ENCODE measurements at places on chromosomes 11 and 22. TPM values are rescaled to one million over a fixed set of nuclear protein-coding genes. Genes with fewer than 3 reads are reported as not detected.

Gene MAPK11
- 3.0 TPM for total RNA-seq

Gene MYRF
- total RNA-seq: 0.18 TPM

Gene FAM180B
- total RNA-seq: not detected

Gene NECTIN1
- total RNA-seq: 7.8 TPM

Gene AIFM3
- total RNA-seq: 0.45 TPM

Gene RTN3
- total RNA-seq: 151 TPM

Gene PHOX2A
- not detected for total RNA-seq

Gene TBX1
- total RNA-seq: 2.8 TPM

Gene PLAAT5
- 0.18 TPM for total RNA-seq

Gene C11orf86
- total RNA-seq: not detected

Gene TMEM191C
- total RNA-seq: 0.08 TPM

Gene SLC29A2
- total RNA-seq: 0.36 TPM

Gene DUSP8
- not detected for total RNA-seq

Gene SMC1B
- total RNA-seq: 0.09 TPM

Gene SLC17A6
- not detected for total RNA-seq

Gene XBP1
- total RNA-seq: 111 TPM

Gene KCNJ5
- not detected for total RNA-seq

Gene FREY1
- 1.6 TPM for total RNA-seq

Gene GAL3ST1
- total RNA-seq: not detected

Gene CNGA4
- not detected for total RNA-seq

Gene INS
- not detected for total RNA-seq

Gene ENTHD1
- total RNA-seq: not detected

Gene DEFB131B
- total RNA-seq: not detected

Gene ATL3
- total RNA-seq: 320 TPM

Gene GLB1L2
- not detected for total RNA-seq

Gene HTATIP2
- 27.9 TPM for total RNA-seq

Gene PRG3
- not detected for total RNA-seq

Gene SREBF2
- total RNA-seq: 52.8 TPM

Gene OR52I2
- total RNA-seq: not detected

Gene OR52I1
- not detected for total RNA-seq

Gene GUCY1A2
- total RNA-seq: 1.1 TPM

Gene MYBPC3
- not detected for total RNA-seq

Gene F2
- total RNA-seq: not detected

Gene OR6M1
- total RNA-seq: not detected

Gene DNAJB7
- total RNA-seq: not detected

Gene KIF18A
- total RNA-seq: 0.82 TPM

Gene TTC17
- 76.9 TPM for total RNA-seq

Gene BCO2
- total RNA-seq: 1.5 TPM

Gene HTR3B
- total RNA-seq: not detected

Gene OR51B5
- total RNA-seq: not detected

Gene TMEM45B
- total RNA-seq: not detected

Gene CDC42BPG
- 0.08 TPM for total RNA-seq

Gene GGTLC3
- not detected for total RNA-seq

Gene C11orf87
- total RNA-seq: not detected

Gene SCGB1D2
- total RNA-seq: not detected

Gene ACAD8
- 15.2 TPM for total RNA-seq

Gene MRGPRE
- not detected for total RNA-seq

Gene TRPC6
- 0.16 TPM for total RNA-seq

Gene TRIM51
- total RNA-seq: not detected

Gene NFAM1
- not detected for total RNA-seq

Gene FXYD2
- not detected for total RNA-seq

Gene OR8D1
- not detected for total RNA-seq

Gene SUSD2
- 0.99 TPM for total RNA-seq

Gene RBM14
- total RNA-seq: 26.9 TPM

Gene CDKN1C
- total RNA-seq: 4.2 TPM

Gene NEFH
- 0.54 TPM for total RNA-seq

Gene KRTAP5-11
- total RNA-seq: not detected

Gene TEX54
- total RNA-seq: not detected

Gene MAP4K2
- total RNA-seq: 9.6 TPM

Gene PTGDR2
- total RNA-seq: not detected

Measured in fibroblast of the aortic adventitia (primary cell).